RWPE1 (cell line): ENCODE measurements at places on chromosomes 1 and 21.

DNA sequence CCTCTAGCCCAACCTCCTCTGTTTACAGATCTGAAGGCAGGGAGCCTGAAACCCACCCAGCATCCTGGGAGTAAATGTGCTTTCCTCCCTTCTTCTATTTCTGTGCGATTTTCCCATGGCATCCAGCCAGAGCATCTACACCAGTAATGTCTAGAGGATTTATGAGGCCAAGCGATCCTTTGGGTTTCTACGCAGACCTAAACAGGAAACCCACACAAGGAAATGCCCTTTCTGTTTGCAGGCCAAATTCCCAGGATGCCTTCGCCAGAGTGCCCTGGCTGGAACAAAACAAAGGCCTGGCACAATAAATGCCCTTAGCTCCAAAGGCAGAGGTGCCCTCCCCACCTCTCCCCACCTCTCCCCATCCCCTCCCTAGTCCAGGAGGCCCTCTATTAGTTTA lies 110.5 kb upstream of the CDC42BPA start:
- no peak for DNase-seq

DNA sequence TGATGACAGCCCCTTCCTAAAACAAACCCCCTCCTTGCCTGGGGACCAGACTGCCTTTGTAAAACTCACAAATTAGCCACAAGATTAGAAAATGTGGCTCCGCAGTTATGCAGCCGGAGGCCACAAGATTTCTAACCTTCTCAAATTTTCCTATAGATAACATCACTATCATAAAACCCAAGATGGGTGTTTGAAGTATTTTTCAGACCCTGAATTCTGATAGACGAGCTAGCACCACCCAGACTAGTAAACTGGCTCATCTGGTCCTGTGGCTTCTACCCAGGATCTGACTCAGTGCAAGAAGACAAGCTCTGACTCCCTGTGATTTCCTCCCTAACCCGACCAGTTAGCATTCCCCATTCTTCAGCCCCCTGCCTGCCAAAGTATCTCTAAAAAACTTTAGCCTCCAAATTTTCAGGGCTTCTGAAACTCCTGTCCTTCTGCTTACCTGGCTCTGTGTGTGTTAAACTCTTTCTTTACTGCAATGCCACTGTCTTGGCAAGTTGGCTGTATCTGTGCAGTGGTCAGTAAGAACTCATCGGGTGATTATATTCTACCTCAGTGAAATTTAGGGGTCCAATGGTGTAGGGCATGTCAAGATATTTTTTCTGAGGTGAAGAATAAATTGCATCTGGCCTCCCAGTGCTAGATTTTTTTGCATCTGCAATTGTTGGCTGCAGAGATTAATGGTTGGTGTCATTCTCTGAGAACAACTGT lies 102.1 kb downstream of the S1PR1 start:
- peak; percentile 13 for DNase-seq

GRCh38 chr1:176110203-176110602 lies 96.9 kb downstream of the COP1 start:
- no peak for DNase-seq

GRCh38 chr1:201648907-201649721 lies 110.2 kb downstream of the NAV1 start:
- DNase-seq = peak; percentile 52

- no peak for DNase-seq
Observed at GRCh38 chr1:216691710-216692109, 31.5 kb downstream of the ESRRG start.

- no peak for DNase-seq
Observed at GRCh38 chr1:10774615-10775310, 21.7 kb downstream of the CASZ1 start.

DNA sequence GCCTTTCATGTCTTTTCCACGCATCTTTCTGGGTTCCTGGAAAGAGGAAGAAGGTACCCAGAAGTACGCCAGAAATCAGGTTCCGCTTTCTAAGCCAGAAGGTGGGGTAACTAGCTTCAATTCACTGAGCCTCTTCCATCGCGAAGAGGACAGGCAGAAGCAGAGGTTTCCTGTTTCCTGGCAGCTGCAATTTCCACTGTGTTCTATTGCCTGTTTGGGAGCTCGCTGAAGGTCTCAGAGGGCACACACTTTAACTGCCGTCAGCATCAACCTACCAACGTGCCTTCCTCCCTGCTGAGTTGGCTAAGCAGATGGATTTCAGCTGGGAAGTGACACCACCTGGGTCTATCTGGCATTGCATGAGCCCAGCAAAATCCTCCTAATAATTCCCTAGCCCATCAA lies 10.0 kb downstream of the NCF2 start:
- no peak for DNase-seq

- DNase-seq = peak; percentile 62
Observed at GRCh38 chr1:94805912-94806311, 14.2 kb upstream of the SLC44A3 start.

DNA sequence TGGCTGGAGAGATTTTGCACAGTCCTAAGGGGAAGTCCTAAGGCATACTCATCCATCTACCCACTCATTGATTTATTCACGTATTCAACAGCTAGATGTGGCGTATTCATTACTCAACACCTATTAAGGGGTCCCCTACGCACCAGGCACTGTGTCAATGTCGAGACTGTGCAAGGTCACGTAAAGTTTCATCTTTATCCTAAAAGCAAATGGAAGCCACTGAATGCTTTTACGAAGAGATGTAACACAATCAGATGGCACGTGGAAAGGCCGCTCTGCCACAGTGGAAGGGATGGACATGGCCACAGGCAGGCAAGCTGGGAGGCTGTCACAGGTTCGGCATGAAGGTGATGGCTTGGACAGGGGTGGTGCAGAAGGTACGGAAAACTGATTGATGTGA lies 66.3 kb upstream of the ZBTB18 start:
- no peak for DNase-seq

GRCh38 chr1:50508040-50508586 lies 84.9 kb upstream of the DMRTA2 start:
- no peak for DNase-seq

DNA sequence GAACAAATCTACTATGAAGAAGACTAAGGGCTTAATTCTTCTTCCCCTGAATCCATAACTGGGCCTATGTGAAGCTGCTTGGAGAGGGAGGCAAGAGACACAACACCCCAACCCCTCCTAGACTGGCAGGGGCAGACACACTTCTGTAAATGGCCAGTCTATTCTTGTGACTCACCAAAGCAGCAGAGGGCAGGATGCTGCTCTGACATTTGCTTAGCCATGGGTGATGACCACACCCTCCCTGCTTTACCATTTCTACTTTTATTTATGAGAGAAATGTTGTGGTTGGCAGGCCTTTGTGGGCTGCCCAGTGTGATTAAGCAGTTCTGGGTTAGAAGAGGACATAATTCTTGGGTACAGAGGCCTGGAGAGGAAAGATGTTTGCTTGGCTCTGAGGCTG lies 189.8 kb upstream of the DPYD start:
- DNase-seq = no peak

- no peak for DNase-seq
Observed at GRCh38 chr1:178531887-178532286, 19.0 kb downstream of the TEX35 start.

DNA sequence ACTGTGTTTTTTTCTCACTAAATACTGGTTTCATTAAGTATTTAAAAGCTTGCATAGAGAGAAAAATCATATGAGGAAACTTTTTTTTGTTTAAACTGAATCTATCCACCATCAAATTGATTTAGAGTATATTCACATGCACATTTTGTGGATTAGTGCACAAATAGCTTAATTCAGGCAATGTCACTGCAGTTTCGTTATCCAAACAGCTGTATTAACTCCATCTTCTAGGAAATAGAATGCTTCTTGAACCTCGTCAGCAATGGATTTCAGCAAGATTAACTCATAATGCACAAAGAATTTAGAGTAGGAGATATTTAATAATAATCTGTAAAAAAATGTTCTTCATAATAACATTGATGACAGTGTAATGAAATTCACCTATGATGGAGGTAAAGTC lies 37.5 kb downstream of the NEXN start:
- DNase-seq = no peak

- DNase-seq = peak; percentile 36
Observed at GRCh38 chr21:46667741-46668380, 32.4 kb downstream of the PRMT2 start.

DNA sequence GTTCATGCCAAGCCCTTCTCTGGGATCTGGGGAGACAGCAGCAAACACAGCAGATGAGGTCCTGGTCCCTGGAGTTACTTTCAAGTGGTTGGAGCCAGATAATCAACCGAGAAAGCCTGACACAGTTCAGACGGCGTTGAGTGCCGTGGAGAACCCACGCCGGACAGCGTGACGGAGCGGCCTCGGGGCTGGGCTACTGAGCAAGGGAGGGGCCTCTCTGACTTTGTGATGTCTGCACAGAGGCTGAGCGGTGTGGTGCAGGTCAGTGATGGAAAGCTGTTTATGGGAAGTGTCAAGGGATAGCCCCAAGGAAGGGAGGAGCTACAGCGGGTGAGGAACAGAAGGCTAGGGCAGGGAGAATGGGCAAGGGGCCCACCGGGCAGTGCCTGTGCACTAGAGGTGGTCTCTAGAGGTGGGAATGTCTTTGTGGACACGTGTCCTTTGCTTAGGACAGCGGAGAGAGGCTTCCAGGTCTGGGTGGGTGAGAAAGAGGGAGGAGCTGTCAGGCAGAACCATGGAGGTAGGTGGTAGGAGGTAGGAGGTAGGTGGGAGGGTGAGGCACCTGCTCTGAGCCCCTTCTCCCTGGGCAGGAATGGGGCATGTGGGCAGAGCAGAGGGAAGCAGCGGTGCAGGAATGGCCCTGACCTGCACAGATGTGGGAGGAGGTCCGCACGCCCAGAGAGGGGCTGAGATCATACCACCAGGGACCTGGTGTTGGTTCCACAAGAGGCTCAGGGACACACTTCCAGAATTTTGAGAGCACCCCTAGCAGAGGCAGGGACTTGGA lies 62.8 kb downstream of the RUNX3 start:
- DNase-seq = no peak

GRCh38 chr1:178412400-178412770 lies 84.4 kb downstream of the CLEC20A start:
- no peak for DNase-seq

- no peak for DNase-seq
Observed at GRCh38 chr1:7284839-7285435, 486.2 kb upstream of the VAMP3 start.
